ENCODE measurements at places on chromosomes 7 and 10.

- no peak for DNase-seq
These were observed 65.6 kb downstream of the SCRN1 start for GRCh38 chr7:29924006-29924405.

- no peak for DNase-seq
These were observed 67.1 kb downstream of the AGMO start for GRCh38 chr7:15494711-15495110.

DNA sequence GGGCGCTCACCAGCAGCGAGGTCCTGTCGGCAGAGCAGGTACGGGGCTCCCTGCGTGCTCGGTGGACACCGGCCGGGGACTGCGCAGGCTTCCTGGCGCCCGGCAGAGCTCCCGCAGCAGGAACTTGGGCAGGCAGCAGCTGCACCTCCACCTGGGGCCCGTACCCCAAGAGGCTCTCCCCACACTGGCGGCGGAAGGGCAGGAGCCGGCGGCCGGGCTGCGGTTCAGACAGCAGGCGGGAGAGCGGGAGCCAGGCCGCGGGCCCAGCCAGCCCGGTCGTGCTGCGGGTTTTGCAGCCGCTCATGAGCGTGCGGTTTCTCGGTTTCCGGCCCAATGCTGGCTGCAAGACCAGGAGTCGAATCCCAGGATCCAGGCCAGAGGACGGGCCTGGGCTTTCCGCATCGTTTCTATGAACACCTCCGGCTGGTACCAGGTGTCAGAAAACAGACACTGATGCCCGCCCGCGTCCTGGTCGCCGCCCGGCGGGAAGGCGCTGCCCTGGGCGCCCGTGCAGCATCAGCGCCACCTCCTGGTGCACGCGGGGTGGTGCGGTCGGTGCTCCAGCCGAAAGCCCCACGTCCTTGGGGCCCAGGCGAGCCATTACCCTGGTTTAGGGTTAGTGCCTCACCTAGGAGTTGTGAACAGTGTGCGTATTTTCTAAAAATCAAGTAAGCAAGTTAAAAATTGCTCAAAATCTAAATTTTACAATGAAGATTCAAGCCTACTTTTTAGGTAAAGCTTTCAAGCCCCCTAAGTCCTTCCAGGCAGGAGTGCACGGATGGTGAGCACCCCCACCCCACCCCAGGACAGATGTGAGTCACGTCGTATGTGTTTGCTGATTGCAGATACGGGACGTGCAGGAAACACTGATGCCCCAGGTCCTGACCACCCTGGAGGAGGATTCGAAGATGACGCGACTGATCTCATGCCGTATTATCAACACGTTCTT is 47.4 kb upstream of the PRKAR1B start:
- peak; percentile 41 for DNase-seq

DNA sequence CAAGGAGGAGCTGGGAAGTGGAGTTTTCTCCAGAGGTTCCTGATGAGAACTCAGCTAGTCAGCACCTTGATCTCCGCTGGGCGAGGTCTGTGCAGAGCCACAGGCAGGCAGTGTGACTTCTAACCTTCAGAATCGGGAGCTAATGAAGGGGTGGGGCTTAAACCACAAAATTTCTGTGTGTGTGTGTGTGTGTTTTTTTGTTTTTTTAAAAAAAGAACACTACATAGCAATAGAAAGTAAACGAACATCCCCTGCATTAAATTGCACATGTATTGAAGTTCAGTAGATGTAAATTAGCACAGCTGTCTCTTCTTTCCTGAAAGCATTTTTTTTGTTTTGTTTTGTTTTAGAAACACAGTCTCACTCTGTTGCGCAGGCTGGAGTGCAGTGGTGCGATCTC is 46.2 kb downstream of the RBM17 start:
- no peak for DNase-seq

GRCh38 chr10:93553482-93554315 is 12.8 kb upstream of the FFAR4 start:
- no peak for DNase-seq

- no peak for DNase-seq
These were observed 882 bp downstream of the DLX6 start for GRCh38 chr7:97006055-97006815.

- DNase-seq, result no peak
These were observed 124.6 kb upstream of the GLCCI1 start for GRCh38 chr7:7843972-7844371.

DNA sequence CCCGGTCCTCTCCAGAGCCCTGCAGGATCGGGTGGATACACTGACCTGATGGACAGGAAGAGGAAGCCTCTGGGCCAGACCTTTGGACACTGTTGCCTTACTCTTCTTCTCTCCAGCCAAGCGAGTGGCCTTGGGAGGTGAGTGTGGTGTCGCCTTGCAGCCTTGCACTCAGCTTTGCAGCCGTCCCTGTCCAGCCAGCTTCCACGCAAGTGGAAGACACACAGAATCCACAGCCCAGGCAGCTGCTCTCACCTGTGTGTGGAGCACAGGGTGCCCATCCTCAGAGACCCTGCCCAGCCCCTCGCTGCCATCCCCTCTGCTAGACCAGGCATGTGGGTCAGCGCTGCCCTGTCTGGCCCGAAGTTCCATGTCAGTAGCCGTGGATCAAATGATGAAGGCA is 239.1 kb downstream of the EBF3 start:
- DNase-seq, result no peak

DNA sequence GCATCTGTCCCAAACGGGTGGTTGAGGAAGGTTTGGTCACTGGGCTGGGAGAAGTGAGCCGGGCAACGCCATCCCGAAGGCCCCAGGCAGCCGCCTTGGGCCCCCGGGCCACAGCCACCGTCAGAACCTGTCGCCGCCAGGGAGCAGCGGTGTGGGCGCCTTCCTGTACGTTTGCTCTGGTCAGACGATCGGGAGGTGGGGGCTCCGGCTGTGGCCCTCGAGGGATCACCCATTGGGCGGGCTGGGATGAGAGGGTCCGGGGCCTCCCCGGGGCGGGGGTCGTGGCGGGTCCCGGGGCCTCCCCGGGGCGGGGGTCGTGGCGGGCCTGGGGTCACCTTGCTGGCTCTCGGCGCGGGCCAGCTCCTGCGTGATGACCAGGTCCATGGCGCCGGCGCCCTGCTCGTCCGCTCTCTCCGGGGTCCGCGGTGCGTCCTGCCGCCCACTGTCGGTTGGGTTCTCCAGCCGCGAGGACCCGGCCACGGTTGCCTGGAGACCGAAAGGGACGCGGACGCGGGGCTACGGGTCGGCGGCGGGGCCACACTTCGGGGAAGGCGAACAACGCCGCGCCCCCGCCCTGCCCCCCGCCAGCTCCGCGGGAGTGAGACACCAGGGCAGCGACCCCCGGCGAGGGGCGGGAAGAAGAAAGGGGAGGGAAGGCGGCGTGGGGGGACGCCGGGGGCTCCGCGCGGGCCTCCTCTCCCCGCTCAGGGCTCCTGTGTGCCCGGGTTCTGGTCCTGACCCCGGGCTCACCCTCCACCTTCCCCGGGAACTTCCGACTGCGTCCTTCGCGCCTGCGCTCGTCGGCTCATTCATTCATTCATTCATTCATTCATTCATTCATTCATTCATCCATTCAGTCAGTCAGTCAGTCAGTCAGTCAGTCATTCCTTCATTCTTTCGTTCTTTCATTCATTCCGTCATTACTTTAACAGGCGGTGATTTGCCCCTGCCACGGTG is at the start of gene CFAP46:
Gene CFAP46 (minus strand): TSS at position 470 of the 957 bp plus-strand sequence. CDS start 86 bp downstream, at position 384.
- DNase-seq, result no peak

DNA sequence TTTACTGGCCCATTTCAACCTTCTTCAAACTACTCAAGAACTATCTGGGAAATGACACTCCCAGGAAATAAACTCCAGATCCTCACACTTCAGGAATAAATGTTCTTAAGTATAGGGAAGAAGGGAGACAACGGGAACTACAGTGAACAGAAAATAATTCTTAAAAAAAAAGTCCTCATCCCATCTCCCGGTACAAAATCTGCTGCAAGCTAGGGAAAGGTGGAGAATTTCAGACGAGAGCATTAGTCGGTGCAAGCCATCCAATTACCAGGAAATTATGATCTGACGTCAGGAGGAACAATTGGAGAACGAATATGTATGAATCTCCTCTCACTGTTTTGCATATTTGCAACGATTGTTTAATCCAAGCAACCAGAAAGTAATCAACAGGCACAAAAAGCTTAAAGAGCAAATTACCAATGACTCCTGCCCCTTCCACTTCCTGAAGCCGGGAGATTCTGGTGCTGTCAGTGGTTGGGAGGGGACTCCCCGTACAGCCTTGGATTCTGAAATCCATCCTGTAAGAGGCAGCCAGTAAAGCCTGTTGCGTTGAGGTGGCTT is 15.1 kb upstream of the GATA3 start:
- DNase-seq, result no peak

GRCh38 chr7:76260171-76260703 is 42.2 kb upstream of the HSPB1 start:
- peak; percentile 51 for DNase-seq

- no peak for DNase-seq
These were observed 109.8 kb downstream of the MALRD1 start for GRCh38 chr10:19158358-19158757.

Data from T-helper 1 cell (primary cell).